ENCODE measurements at places on chromosomes 7 and 10. TPM values are rescaled to one million over a fixed set of nuclear protein-coding genes. Genes with fewer than 3 reads are reported as not detected.
A peak's percentile ranks its signal among the peaks of the same experiment; 100 is the strongest.

GRCh38 chr7:92231-92674 is 100.1 kb upstream of the FAM20C start:
- no peak overlapping the region for H3K4me3 ChIP-seq
- no peaks in the 10 kb centered on the region for H3K4me1 ChIP-seq
- no peaks in the 10 kb centered on the region for H3K27me3 ChIP-seq
- DNase-seq: no peak
- H3K27ac ChIP-seq: no peak overlapping the region
- H3K36me3 ChIP-seq: no peaks in the 10 kb centered on the region

The POLR2J2 gene
- 12.8 TPM for total RNA-seq

- no peak overlapping the region for H3K27ac ChIP-seq
- DNase-seq: no peak
- H3K27me3 ChIP-seq: no peaks in the 10 kb centered on the region
These were observed 189.3 kb upstream of the LYZL2 start for GRCh38 chr10:30818854-30819253.

The ITIH5 gene
- 15.6 TPM for total RNA-seq

GRCh38 chr7:132618956-132619305 is 42.7 kb upstream of the PLXNA4 start:
- no peaks in the 10 kb centered on the region for H3K4me1 ChIP-seq
- no peaks in the 10 kb centered on the region for H3K27me3 ChIP-seq
- no peak overlapping the region for H3K4me3 ChIP-seq
- no peaks in the 10 kb centered on the region for H3K36me3 ChIP-seq
- no peak overlapping the region for H3K27ac ChIP-seq
- DNase-seq: no peak

DNA sequence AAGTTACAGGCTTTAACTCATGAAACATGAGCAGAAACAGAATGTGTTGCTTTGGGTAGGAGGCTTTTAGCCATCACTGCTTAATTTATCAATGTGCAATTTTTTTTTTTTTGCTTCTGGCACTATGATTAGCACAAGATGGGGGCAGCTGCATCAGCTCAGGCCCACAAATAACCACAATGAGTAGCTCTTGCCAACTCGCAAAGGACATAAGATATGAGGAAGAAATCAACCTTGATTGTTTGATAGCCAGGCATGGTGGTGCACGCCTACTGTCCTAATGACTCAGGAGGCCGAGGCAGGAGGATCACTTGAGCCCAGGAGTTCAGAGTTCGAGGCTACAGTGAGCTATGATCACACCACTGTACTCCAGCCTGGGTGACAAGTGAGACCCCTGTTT is 12.3 kb downstream of the NOD1 start:
- H3K27ac ChIP-seq: peak overlapping the region; percentile 52
- no peak for DNase-seq
- peaks cover 14% of the 10 kb centered on the region for H3K4me1 ChIP-seq
- no peak overlapping the region for H3K4me3 ChIP-seq
- no peaks in the 10 kb centered on the region for H3K27me3 ChIP-seq
- no peaks in the 10 kb centered on the region for H3K36me3 ChIP-seq

DNA sequence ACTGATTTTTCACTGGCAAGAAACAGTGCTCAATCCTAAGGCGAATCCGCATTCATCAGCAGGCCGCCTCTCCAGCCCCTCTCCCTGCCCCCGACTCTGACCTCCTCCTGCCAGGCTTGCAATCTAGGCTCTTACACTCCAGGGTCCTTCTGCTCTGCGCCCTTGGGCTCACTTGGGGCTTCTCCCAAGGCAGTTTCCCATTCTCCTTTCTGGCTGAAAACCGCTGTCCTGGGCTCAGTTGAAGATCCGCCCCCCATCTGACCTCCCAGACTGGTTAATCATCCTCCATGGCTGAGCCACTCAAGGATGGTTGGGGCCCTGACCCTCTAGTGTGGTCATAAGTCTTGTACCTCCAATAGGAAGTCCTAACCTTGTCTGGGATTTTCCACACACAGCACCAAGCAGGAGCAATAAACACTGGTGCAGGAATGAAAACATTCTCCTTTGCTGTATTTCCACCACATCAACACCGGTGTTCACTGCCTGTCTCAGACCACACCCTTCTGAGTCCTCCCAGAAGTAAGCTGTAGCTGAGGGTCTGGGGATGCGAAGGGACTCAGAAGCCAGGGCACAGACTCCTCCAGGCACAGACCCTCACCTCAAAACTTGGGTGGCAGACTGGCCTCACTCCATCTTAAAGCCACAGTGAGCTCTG is 42.4 kb downstream of the TNS3 start:
- H3K4me3 ChIP-seq: no peak overlapping the region
- DNase-seq: no peak
- no peak overlapping the region for H3K27ac ChIP-seq
- H3K4me1 ChIP-seq: no peaks in the 10 kb centered on the region

DNA sequence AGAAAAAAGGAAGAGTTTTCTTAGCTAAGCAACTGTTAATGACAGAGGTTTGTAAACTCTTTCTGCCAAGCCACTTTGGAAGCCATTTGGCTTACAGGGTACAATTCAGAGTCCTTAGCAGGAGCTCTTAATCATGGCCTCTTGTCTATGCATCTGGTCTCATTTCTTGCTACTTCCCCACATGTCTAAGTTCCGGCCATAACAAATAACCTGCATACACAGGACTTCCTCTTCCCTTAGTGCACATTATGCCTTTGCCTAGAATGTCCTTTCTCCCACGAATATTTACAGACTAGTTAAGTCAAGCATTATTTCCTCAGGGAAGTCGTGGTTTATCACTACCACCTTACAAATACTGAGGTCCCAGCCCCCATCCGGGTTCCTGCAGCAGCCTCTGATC is 8.6 kb upstream of the UPF2 start:
- H3K27me3 ChIP-seq: no peaks in the 10 kb centered on the region
- H3K4me3 ChIP-seq: no peak overlapping the region
- H3K27ac ChIP-seq: no peak overlapping the region
- no peaks in the 10 kb centered on the region for H3K4me1 ChIP-seq

GRCh38 chr7:105462765-105463420 is 59.2 kb downstream of the PUS7 start:
- DNase-seq: no peak
- H3K27me3 ChIP-seq: no peaks in the 10 kb centered on the region
- H3K4me1 ChIP-seq: no peaks in the 10 kb centered on the region
- no peak overlapping the region for H3K4me3 ChIP-seq

DNA sequence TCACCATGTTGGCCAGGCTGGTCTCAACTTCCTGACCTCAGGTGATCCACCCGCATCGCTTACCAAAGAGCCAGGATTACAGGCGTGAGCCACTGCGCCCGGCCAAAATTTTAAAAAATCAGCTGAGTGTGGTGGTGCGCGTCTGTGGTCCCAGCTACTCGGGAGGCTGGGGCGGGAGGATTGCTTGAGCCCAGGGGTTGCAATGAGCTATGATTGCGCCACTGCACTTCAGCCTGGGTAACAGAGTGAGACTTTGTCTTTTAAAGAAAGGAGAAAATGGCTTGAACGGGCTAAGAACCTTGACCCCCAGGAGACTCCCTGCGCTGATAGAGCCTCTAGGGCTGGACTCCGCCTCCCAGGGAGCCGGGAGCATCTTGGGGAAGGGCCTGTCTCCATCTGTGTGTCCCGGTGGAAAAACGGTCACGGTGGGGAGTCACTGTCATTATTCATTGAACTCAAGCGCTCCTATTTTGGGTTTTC is 760 bp upstream of the KCTD7 start:
- peaks cover 7% of the 10 kb centered on the region for H3K4me1 ChIP-seq
- no peak for DNase-seq
- H3K27ac ChIP-seq: peak overlapping the region; percentile 88
- no peaks in the 10 kb centered on the region for H3K27me3 ChIP-seq

GRCh38 chr10:65430979-65431378 is 1494.9 kb upstream of the LRRTM3 start:
- H3K4me1 ChIP-seq: no peaks in the 10 kb centered on the region
- H3K27ac ChIP-seq: no peak overlapping the region
- no peak overlapping the region for H3K4me3 ChIP-seq
- DNase-seq: no peak
- no peaks in the 10 kb centered on the region for H3K27me3 ChIP-seq

The ZNF727 gene
- 0.69 TPM for total RNA-seq

The PSD gene
- 22.5 TPM for total RNA-seq

GRCh38 chr10:131532291-131532690 is 220.8 kb upstream of the TCERG1L start:
- no peaks in the 10 kb centered on the region for H3K4me1 ChIP-seq
- H3K27me3 ChIP-seq: no peaks in the 10 kb centered on the region
- H3K27ac ChIP-seq: no peak overlapping the region
- no peak overlapping the region for H3K4me3 ChIP-seq
- DNase-seq: no peak

DNA sequence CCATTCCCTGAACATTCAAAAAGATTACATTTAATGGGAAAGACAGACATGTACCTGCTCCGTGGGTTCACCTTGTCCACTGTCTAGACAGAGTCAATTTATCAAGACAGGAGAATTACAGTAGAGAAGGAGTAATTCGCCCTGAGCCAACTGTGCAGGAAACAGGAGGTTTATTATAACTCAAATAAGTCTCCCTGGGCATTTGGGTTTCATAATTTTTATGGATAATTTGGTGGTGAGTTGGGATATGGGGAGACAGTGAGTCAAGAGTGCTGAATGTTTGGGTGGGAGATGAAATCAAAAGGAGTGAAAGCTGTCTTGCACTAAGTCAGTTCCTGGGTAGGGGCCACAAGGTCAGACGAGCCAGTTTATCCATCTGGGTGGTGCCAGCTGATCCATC is 165.9 kb upstream of the NAMPT start:
- H3K27me3 ChIP-seq: no peaks in the 10 kb centered on the region
- H3K27ac ChIP-seq: no peak overlapping the region
- DNase-seq: no peak
- no peak overlapping the region for H3K4me3 ChIP-seq
- H3K36me3 ChIP-seq: no peaks in the 10 kb centered on the region
- no peaks in the 10 kb centered on the region for H3K4me1 ChIP-seq

GRCh38 chr10:63593576-63593975 is 72.4 kb downstream of the REEP3 start:
- no peaks in the 10 kb centered on the region for H3K4me1 ChIP-seq
- DNase-seq: no peak
- no peaks in the 10 kb centered on the region for H3K27me3 ChIP-seq
- H3K36me3 ChIP-seq: no peaks in the 10 kb centered on the region

The IFIT1B gene
- not detected for total RNA-seq

GRCh38 chr10:122323189-122323588 is 51.3 kb upstream of the PLEKHA1 start:
- DNase-seq: no peak
- H3K4me3 ChIP-seq: no peak overlapping the region
- H3K27me3 ChIP-seq: no peaks in the 10 kb centered on the region

The NKX2-3 gene
- total RNA-seq: 5.4 TPM

The CRHR2 gene
- 0.16 TPM for total RNA-seq

The GCC1 gene
- 21.4 TPM for total RNA-seq

- no peak for DNase-seq
- no peak overlapping the region for H3K27ac ChIP-seq
- H3K4me1 ChIP-seq: no peaks in the 10 kb centered on the region
- H3K27me3 ChIP-seq: no peaks in the 10 kb centered on the region
- H3K4me3 ChIP-seq: no peak overlapping the region
These were observed 514.2 kb downstream of the ARL4A start for GRCh38 chr7:13201628-13202027.

The TAF6 gene
- 28.7 TPM for total RNA-seq

The UTF1 gene
- not detected for total RNA-seq

DNA sequence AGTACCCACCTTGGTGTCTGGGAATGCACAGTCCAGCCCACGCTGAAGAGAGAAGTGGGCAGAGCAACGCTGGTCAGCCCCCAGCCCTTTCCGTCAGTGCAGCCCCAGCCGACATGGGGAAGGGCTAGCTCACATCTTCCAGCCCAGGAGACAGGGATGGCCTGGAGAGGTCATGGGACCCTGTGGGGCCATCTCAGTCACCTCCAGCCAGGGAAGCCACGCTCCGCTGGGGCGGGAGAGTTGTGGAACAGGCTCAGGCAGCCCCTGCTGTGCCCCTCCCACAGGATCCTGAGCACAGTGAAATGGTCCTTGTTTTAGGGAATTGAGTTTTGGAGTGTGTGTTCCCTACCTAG is 85.1 kb downstream of the PAXIP1 start:
- peaks cover 14% of the 10 kb centered on the region for H3K27me3 ChIP-seq
- no peak for DNase-seq
- H3K4me3 ChIP-seq: no peak overlapping the region

The ADAM22 gene
- total RNA-seq: 2.8 TPM

The ANKRD2 gene
- total RNA-seq: 0.24 TPM

The SYT15 gene
- 1.2 TPM for total RNA-seq

DNA sequence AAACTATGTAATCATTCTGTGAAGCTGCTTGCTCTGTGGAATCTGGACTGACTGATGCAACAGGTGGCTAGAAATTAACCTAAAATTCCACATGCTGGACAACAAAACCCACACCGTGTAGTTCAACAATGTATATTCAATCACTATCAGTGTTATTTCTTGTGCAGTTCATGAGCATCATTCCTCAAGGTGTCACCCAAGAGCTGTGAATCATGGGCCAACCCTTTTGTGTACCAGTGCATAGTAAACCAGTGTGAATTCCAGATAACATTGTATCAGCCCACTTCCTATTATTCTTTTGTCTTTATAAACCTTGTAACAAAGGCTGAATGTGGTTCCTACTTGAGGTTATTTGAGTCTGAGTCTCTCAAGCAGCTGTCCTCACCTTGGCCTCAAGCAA is 905.2 kb upstream of the ZNF722 start:
- DNase-seq: no peak
- H3K36me3 ChIP-seq: no peaks in the 10 kb centered on the region
- no peak overlapping the region for H3K4me3 ChIP-seq
- no peaks in the 10 kb centered on the region for H3K27me3 ChIP-seq
- H3K4me1 ChIP-seq: no peaks in the 10 kb centered on the region

- DNase-seq: no peak
- H3K4me3 ChIP-seq: no peak overlapping the region
- no peaks in the 10 kb centered on the region for H3K36me3 ChIP-seq
- H3K27me3 ChIP-seq: no peaks in the 10 kb centered on the region
- no peaks in the 10 kb centered on the region for H3K4me1 ChIP-seq
These were observed 123.2 kb upstream of the CACNA2D1 start for GRCh38 chr7:82566752-82567151.

The FXYD4 gene
- not detected for total RNA-seq
